ENCODE measurements at places on chromosomes 4 and X.

- no peak for DNase-seq
These were observed 53.9 kb upstream of the RPS6KA3 start for GRCh38 chrX:20320461-20321159.

DNA sequence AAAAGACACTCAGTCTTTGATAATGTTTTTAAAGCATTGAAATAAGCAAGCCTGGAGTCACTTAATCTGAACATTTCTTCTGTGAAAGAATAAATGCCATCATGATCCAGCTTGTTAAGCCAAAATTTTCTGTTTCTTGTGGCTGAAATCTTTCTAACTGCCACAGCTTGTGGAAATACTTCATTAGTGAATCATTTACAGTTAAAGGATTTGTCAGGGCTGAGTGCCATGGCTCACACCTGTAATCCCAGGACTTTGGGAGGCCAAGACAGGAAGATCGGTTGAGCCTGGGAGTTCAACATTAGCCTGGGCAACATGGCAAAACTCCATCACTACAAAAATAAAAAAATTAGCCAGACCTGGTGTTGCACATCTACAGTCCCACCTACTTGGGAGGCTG is 93.3 kb upstream of the PDE5A start:
- DNase-seq = no peak

GRCh38 chr4:69744157-69744478 is 16.3 kb downstream of the SULT1B1 start:
- no peak for DNase-seq

DNA sequence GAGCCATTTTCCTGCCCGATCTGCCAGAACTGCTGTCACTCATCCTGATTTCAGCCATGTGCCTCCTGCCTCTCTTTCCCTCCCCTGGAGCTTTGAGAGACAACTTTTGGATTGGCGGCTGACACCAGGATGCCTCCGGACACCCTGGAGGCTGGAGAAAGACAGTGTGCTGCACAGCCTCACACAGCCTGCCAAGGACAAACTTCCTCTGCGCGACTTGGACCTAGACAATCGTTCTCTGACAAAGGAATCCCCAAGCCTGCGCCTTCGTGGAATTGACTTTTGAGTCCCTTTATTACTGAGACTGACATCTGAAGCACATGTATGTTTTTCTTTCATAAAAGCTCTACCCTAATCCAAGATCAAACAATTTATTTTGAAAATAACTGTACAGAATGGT is 10.8 kb upstream of the LDB2 start:
- no peak for DNase-seq
